ENCODE measurements at places on chromosomes 12 and 14.

GRCh38 chr14:104252256-104253215, 114.1 kb downstream of the KIF26A start:
- no peak for DNase-seq

DNA sequence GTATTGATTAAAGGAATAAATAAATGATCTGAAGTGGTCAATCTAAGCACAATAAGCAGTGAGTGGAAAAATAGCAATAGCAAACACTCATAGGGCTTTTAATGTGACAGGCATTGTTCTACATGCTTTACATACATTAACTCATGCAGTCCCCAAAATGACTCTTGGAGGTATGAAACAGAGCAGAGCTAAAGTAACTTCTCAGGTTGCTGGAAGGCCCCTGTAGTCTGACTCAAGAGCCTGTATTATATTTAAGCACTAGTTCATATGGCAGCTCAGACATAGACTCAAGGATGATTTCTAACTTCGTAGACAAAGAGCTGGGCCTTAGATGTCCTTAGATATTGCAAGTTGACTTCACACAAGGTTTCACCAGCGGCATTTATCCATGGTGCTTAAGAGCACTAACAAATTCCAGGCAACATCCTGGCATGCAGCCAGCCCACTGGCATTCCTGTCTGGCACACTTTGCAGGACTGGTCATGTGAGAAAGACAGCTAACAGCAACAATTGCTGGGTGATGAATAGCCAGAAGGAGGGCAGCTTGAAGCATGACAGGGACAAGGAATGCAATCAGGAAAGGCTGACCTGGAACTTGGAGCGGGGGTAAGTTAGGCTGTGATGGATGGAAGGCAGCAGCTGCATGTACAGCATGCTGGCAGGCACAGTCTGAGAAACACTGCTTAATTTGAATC, 22.9 kb upstream of the KTN1 start:
- no peak for DNase-seq

GRCh38 chr14:22598099-22598895, at the start of gene ABHD4:
TSS of gene ABHD4 (plus strand) at chr14:22598300. CDS start at chr14:22598307, 7 bp downstream.
- DNase-seq: peak; percentile 61

GRCh38 chr12:6700646-6701051, at the start of gene PIANP:
TSS of gene PIANP (minus strand) at chr12:6700815. CDS start at chr12:6698061, 2,754 bp downstream.
- DNase-seq: no peak

DNA sequence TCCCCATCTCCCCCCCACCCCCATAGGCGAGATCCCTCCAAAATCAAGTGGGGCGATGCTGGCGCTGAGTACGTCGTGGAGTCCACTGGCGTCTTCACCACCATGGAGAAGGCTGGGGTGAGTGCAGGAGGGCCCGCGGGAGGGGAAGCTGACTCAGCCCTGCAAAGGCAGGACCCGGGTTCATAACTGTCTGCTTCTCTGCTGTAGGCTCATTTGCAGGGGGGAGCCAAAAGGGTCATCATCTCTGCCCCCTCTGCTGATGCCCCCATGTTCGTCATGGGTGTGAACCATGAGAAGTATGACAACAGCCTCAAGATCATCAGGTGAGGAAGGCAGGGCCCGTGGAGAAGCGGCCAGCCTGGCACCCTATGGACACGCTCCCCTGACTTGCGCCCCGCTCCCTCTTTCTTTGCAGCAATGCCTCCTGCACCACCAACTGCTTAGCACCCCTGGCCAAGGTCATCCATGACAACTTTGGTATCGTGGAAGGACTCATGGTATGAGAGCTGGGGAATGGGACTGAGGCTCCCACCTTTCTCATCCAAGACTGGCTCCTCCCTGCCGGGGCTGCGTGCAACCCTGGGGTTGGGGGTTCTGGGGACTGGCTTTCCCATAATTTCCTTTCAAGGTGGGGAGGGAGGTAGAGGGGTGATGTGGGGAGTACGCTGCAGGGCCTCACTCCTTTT, 2.7 kb downstream of the GAPDH start:
- DNase-seq: no peak

GRCh38 chr14:49670475-49670874, 17.5 kb downstream of the POLE2 start:
- DNase-seq: no peak

DNA sequence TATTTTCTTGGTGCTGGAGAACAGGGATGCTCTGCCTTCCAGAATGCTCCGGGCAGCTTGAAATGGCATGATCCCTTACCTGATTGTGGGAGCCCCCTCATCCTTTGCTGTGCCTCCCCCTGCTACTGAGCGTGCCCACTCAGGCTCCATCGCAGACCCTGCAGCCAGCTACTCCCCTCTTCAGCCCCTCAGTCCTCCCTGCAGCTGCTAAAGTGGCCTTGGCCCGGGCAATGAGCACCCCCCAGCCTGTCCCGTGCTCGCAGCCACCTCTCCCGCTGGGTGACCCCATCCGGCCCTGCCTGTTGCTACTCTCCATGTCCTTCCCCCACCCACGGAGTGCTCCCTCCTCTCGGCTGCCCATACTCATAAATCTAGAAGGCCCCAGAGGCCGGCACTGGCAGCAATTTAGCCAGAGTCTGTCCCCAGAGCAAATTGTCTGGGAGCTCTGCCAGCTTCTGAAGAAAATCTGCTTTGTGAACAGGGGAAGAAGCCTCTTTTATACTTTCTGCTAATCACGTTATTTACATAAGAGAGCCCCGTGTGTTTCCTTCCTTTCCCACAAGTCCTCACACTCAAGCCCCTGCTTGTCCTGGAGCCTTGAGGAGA, 143.7 kb upstream of the FRMD6 start:
- no peak for DNase-seq

GRCh38 chr12:15563663-15564062, 225.5 kb downstream of the EPS8 start:
- DNase-seq: no peak

GRCh38 chr14:93305725-93306418, 27.0 kb downstream of the BTBD7 start:
- peak; percentile 47 for DNase-seq

DNA sequence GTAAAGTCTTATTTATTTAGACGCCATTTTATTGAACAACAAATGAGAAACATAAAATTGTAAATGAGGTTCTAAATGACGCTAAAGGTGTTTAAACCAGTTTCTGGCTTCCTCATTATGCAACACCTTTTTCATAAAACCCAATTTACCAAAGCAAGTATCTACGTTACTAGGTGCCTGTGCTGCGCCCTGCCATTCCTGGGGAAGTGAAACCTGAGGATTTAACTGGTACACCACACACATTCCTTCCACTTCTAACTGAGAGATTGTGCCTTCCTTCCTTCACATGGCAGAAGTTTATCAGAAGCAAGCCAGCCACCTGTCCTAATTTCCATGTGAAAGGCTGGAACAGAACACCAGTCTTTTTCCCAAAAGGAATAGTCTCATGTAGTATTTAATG, 40.3 kb upstream of the GCH1 start:
- DNase-seq: no peak

Data from hematopoietic multipotent progenitor cell treated with erythropoietin and hydrocortisone succinate and interleukin-3 and kit ligand, for 8 days (in vitro differentiated cells).